ENCODE measurements at places on chromosomes 16 and 17.

- DNase-seq: no peak
These were observed 16.3 kb downstream of the KANSL1 start for GRCh38 chr17:46176975-46177374.

GRCh38 chr17:50787106-50787505 lies 19.8 kb upstream of the ANKRD40CL start:
- no peak for DNase-seq

- no peak for DNase-seq
These were observed 62.9 kb downstream of the PRMT7 start for GRCh38 chr16:68373528-68374245.

- no peak for DNase-seq
These were observed 35.4 kb downstream of the NXPH3 start for GRCh38 chr17:49610883-49611584.

DNA sequence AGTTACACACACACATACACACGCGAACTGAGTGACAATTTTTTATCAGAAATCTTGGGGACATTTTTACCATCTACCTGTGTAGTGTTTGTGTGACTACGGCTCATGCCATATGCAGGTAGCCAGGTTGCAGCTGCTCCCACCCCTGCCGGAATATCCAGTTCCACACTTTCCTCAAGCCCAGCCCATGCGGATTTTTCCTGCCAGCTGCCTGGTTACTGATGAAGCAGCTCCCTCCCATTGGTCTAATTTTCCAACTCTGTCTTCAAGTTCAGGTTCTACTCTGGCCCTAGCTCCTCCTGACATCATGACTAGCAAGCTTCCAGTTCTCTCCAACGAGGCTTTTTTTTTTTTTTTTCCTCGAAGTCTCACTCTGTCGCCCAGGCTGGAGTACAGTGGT lies 4.8 kb downstream of the GSG1L2 start:
- no peak for DNase-seq

GRCh38 chr16:83066011-83066410 lies 439.2 kb downstream of the CDH13 start:
- no peak for DNase-seq

DNA sequence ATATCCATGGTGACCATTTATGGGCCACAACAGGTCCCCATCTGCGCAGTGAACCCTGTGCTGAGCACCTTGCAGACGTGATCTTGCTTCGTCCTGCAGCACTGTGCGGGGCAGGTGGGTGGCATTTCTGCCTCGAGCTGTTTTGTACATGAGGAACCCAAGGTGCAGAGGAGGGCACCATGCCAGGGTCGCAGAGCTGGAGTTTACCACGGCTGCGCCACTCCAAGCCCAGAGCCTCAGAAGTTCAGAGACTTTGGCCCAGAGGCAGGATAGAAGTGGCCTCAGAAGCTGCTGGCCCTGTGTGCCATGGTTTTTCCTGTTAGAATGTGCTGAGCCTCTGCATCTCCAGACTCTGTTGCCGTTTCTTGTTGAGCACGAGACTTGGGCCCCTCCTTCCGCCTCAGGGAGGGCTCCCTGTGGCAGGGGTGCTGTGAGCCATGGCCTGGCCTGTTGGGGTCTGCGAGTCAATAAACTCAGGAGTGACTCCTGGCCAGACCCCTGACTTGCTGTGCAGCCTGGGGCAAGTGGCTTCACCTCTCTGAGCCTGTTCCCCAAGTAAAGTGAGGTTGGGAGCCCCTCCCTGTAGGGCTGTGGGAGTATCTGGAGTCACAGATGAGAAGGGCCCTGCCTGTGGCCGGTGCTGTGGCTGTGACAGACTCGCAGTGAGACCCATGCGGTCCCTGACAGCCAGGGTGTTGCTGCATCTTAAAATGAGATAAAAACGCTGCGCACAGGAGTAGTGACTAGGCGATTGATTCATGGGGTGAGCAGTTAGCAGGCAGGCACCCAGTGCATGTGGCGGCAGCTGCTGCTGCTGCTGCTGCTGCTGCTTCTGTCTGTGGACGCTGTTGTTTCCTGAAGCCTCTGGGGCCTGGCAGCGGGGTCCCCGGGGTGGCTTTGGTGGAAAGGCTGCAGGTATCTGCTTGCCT lies 11.8 kb downstream of the MAP2K3 start:
- no peak for DNase-seq

- no peak for DNase-seq
These were observed 13.6 kb upstream of the PPM1D start for GRCh38 chr17:60586288-60586974.

DNA sequence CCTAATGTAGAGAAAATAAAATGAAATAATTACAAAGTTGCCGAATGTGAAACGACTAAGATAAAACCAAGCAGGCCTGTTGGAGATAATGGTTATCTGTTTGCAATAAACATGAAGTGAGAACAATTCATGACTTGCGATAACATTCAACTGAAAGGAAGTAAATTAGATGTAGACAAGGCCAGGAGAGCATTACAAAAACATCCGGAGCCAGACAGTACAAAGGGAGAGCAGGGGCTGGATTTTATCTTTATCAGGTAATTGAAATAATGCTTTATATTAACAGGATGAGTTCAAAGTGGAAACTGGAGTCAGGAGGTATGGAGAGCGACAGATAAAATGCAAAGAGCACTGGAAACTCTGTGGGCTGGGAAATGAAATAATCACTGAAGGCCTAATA lies 265.6 kb upstream of the GOT2 start:
- DNase-seq: no peak

GRCh38 chr16:10966129-10966528 lies 21.8 kb downstream of the CLEC16A start:
- DNase-seq: no peak

DNA sequence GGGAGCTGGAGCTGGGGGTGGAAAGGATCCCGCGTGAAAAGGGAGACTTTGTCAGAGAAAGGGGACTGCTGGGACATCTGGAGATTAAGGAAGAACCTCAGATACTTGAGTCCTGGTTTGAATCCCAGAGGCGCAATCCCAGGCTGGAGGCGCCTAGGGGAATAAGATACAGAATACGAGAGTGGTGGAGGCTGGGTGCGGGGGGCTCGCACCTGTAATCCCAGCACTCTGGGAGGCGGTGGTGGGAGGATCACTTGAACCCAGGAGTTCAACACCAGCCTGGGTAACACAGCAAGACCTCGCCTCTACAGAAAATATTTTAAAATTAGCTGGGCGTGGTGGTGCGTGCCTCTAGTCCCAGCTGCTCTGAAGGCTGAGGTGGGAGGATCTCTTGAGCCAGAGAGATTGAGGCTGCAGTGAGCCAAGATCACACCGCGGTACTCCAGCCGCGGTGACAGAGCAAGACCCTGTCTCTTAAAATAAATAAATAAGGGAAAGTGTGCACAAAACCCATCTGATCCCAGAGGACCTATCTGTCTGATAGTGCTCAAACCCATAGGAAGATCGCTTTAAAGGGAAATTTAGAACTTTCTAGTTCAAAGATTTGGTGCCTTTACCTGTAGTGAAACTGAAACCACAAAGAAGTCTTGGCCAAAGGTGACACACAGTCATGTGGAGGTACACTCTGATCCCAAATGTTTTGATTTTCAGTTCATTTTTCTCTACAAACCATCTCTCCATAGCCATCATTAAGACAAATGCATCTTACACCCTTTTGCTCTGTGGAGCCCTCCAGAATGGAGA lies 617 bp upstream of the SCRN2 start:
- DNase-seq: no peak

DNA sequence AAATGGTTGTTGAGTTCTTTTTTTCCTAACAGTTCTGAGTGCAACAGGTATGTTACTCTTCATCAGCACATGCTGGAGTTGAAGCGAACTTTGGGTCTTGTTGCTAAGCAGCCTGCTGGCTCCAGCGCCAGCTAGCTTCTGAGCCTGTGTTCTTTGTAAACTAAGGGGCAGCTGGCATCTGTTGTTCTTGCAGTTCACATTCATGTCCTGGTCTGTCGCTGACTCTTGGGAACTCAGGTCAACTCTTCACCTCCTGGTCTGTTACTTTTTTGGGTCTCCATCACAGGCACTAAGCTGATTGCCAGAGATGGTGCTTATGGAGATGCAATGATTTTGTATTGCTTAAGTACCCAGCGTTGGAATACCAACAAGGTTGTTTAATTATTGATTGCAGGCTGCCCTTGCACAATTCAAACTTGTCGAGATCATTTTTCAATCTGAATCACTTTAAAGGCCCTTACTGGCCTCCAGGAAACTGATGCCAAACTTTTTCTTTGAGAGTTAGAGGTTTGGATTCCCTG lies 40.9 kb downstream of the USP10 start:
- DNase-seq: no peak

DNA sequence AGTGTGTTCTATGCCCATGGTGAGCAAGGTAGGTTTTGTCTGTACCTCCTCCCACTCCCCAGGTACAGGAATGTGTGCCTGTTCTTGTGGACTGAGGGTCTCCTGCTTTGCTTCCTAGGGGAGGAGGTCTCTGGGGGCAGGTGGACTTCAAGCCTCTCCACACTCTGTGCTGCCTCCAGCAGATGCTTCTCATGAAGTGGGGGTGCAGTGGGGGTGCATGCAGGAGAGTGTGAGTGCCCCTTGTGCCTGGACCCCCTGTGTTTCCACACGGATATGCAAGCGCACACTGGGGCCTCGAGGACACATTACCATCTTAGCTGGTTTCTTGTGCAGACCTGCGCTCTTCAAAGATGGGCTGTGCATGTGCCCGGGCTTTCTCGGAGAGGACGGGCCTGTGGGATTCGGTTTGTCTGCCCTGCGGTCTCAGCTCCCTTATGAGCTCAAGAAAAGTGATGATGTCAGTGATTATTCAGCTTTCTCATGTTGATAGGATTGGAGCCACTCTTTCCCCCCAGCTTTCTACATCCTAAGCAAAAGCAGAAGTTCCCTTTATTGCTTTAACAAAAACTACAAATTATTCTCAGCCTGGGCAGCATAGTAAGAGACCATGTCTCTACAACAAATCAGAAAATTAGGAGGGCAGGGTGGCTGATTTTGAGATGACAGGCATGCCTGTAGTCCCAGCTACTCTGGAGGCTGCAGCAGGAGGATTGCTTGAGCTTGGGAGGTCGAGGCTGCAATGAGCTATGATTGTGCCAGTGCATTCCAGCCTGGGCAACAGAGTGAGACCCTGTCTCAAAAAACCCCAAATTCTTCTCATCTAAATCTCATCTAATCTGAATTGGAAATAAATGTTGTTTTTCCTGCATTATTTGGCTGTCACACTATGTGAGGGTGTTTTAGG lies 86.8 kb downstream of the RPTOR start:
- no peak for DNase-seq

DNA sequence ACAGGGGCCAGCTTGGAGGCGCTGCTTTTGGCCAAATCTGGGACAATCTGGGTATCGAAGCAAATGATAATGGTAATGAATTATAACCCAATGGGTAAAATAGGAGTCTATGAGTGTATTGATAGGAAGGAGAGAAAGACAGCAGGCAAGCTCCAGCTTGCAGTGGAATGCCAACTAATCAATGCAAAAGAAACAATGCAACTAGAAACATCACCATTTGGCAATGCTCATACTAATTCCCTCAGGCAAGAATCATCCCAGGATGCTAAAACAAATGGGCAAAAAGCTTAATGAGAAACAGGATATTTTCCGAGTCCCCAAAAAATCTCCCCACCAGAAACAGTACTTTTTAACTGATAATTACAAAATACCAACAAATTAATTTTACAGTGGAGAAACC lies 64.7 kb downstream of the ADCY9 start:
- no peak for DNase-seq

- no peak for DNase-seq
These were observed 33.6 kb downstream of the HAPSTR1 start for GRCh38 chr16:9124908-9125584.

- DNase-seq: no peak
These were observed 14.4 kb downstream of the MYBBP1A start for GRCh38 chr17:4540687-4541327.

DNA sequence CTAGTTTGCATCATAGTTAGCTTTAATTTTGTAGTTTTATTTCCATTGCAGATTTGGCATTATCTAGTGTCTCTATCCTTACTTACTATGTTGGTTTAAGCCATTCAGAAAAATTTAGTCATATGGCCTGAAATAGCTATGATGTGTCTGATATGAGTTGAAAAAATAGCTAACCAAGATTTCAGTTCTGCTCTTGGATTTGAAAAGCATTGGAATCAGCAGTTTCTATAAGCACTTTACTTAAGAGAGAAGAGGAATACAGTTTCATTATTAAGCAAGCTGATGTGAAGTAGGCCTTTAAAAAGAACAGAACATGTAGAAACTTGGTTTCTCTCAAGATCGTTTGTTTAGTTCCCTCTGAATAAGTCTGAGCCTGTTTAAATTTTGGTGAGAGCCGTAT lies 25.9 kb downstream of the LPCAT2 start:
- DNase-seq: no peak

GRCh38 chr16:14668556-14669223 lies 25.4 kb downstream of the PLA2G10 start:
- no peak for DNase-seq

DNA sequence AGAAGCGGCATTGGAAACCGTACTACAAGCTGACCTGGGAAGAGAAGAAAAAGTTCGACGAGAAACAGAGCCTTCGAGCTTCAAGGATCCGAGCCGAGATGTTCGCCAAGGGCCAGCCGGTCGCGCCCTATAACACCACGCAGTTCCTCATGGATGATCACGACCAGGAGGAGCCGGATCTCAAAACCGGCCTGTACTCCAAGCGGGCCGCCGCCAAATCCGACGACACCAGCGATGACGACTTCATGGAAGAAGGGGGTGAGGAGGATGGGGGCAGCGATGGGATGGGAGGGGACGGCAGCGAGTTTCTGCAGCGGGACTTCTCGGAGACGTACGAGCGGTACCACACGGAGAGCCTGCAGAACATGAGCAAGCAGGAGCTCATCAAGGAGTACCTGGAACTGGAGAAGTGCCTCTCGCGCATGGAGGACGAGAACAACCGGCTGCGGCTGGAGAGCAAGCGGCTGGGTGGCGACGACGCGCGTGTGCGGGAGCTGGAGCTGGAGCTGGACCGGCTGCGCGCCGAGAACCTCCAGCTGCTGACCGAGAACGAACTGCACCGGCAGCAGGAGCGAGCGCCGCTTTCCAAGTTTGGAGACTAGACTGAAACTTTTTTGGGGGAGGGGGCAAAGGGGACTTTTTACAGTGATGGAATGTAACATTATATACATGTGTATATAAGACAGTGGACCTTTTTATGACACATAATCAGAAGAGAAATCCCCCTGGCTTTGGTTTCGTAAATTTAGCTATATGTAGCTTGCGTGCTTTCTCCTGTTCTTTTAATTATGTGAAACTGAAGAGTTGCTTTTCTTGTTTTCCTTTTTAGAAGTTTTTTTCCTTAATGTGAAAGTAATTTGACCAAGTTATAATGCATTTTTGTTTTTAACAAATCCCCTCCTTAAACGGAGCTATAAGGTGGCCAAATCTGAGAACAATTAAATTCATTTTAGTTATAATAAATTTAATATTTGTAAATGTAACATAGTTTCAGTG lies 1.7 kb downstream of the HEXIM1 start:
- DNase-seq: peak; percentile 85

DNA sequence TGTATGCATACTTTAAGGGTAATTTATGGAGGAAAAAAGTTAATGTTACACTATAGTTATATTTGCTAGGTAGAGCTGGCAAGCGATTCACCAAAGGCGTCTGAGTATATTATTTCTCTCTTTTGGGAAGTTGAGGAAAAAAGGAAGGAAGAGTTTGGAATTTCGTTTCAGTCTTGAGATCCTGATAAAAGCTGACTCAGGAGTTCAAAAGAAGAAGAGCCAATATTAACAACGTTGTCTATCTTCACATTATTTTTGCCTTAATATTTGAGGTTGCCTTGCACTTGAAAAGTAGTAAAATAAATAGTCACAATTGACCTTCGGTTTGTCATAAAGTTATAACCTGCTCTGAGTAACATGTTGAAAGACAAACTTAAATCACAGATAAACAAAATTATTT lies 888.6 kb downstream of the KCNJ2 start:
- DNase-seq: no peak
